Bronchial smooth muscle cell (primary cell): ENCODE measurements at places on chromosomes 5 and 9. TPM values are rescaled to one million over a fixed set of nuclear protein-coding genes. Genes with fewer than 3 reads are reported as not detected.

Gene SGCD
- 4.4 and 10.2 TPM in 2 replicates for total RNA-seq

Gene SOWAHA
- under 0.01 TPM in 2 replicates for total RNA-seq

Gene ACTBL2
- total RNA-seq, result under 0.01 TPM in 1 of 2 replicates, not detected in the other

Gene KIF4B
- total RNA-seq, result under 0.01 and 0.09 TPM in 2 replicates

Gene STPG3
- 0.16 TPM in 1 of 2 replicates, not detected in the other for total RNA-seq

Gene MRPL36
- total RNA-seq, result 58.3 and 68.9 TPM in 2 replicates

Gene RASGRF2
- 6.1 and 12.0 TPM in 2 replicates for total RNA-seq

Gene TTC39B
- total RNA-seq, result 6.9 and 9.1 TPM in 2 replicates

Gene DRD1
- total RNA-seq, result under 0.01 TPM in 1 of 2 replicates, not detected in the other

Gene EFNA5
- 0.77 and 5.2 TPM in 2 replicates for total RNA-seq

Gene ANGPTL2
- total RNA-seq, result 55.8 and 75.3 TPM in 2 replicates

Gene TRPM3
- under 0.01 and 0.32 TPM in 2 replicates for total RNA-seq

Gene TNFSF8
- total RNA-seq, result not detected in 2 replicates

Gene TLX3
- total RNA-seq, result not detected in 2 replicates

Gene PLPPR1
- not detected in 2 replicates for total RNA-seq

Gene CHSY3
- total RNA-seq, result 0.77 and 1.3 TPM in 2 replicates

Gene LCNL1
- total RNA-seq, result 0.16 and 0.34 TPM in 2 replicates

Gene DNAH5
- 0.47 and 0.60 TPM in 2 replicates for total RNA-seq

Gene ARID3C
- total RNA-seq, result not detected in 2 replicates

Gene CAVIN4
- 0.79 and 1.6 TPM in 2 replicates for total RNA-seq

Gene IL4
- total RNA-seq, result not detected in 2 replicates

Gene NDOR1
- total RNA-seq, result 2.2 and 2.3 TPM in 2 replicates

Gene HOMER1
- 6.0 and 11.5 TPM in 2 replicates for total RNA-seq

Gene MTRR
- 13.9 and 22.1 TPM in 2 replicates for total RNA-seq

Gene OBP2B
- total RNA-seq, result not detected in 2 replicates

Gene HBEGF
- 0.47 and 0.52 TPM in 2 replicates for total RNA-seq

Gene PSD2
- under 0.01 and 0.17 TPM in 2 replicates for total RNA-seq

Gene TMOD1
- total RNA-seq, result 0.16 and 0.17 TPM in 2 replicates

Gene FRMD3
- 0.26 and 0.79 TPM in 2 replicates for total RNA-seq

Gene ARHGEF39
- total RNA-seq, result under 0.01 and 0.32 TPM in 2 replicates

Gene NR4A3
- 0.32 and 0.43 TPM in 2 replicates for total RNA-seq

Gene UBE2QL1
- total RNA-seq, result under 0.01 TPM in 1 of 2 replicates, not detected in the other

Gene IL9
- not detected in 2 replicates for total RNA-seq

Gene BRINP1
- 0.09 TPM in 1 of 2 replicates, not detected in the other for total RNA-seq

Gene C5orf58
- not detected in 2 replicates for total RNA-seq

Gene MORN5
- 0.60 TPM in 1 of 2 replicates, not detected in the other for total RNA-seq

Gene DDX4
- not detected in 2 replicates for total RNA-seq

Gene MSX2
- 0.79 and 6.6 TPM in 2 replicates for total RNA-seq

Gene IFNA13
- total RNA-seq, result not detected in 2 replicates

Gene TIFAB
- total RNA-seq, result not detected in 2 replicates
